ENCODE measurements at places on chromosomes 13 and 19.

GRCh38 chr19:1503089-1503924, 9.5 kb downstream of the ADAMTSL5 start:
- peak; percentile 23 for DNase-seq

DNA sequence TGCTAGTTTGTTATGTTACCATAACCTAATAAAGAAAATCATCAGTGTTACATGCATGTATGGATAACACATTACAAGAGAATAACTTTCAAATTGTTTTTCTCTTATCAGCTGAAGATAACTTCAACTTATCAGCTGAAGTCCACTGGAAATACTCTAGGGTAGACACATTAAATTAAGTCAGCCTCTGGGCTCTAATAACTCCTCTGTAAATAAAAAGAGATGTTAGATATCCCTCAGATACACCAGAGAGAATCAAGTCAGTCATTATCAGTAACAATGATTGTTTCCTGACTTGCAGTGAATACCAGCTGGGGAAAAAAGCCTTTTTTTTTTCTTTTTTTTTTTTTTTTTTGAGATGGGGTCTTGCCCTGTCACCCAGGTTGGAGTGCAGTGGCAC, 1.6 kb upstream of the KBTBD7 start:
- DNase-seq = no peak

GRCh38 chr13:20714563-20715329, 11.2 kb downstream of the IL17D start:
- no peak for DNase-seq

DNA sequence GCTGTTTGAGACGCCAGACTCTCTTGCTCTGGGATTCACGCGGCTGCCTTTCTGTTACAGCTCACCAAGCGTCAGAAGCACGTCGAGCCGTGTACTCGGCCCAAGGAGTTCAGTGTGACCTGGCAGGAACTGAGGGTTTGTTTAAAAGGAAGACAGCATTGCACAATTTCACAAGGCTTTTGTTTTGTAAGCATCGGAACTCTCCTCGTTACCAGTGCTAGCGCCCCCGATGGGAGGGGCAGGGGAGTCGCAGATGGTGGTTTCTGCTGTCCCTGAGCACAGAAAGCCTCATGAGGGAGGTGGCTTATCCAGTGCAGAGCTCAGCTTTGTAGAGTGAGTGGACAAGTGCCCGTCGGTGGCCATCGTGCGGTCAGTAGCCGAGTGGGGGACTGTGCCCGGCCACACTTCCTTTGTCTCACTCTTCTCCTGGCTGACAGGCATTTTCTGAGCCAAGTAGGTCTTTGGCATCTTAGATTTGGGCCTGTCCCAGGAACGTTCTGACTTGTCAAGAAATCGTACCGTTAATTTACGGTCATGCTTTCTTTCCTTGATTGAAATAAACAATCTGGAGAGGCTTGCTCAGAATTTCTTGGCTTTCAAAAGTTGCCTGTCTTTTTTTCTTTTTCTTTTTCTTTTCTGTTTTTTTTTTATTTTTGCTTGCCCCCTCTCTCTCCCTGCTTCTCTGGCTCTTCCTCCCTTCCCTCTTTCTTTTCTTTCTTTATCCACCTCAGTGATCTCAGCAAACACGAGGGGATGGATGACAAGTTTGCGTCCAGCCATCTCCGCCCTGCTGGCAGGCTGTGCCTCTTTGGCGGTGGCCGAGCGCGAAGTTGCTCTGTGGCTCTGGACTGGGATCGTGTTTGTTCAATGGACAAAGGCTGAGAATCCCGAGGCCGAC, 7.7 kb downstream of the KDM4B start:
- no peak for DNase-seq

DNA sequence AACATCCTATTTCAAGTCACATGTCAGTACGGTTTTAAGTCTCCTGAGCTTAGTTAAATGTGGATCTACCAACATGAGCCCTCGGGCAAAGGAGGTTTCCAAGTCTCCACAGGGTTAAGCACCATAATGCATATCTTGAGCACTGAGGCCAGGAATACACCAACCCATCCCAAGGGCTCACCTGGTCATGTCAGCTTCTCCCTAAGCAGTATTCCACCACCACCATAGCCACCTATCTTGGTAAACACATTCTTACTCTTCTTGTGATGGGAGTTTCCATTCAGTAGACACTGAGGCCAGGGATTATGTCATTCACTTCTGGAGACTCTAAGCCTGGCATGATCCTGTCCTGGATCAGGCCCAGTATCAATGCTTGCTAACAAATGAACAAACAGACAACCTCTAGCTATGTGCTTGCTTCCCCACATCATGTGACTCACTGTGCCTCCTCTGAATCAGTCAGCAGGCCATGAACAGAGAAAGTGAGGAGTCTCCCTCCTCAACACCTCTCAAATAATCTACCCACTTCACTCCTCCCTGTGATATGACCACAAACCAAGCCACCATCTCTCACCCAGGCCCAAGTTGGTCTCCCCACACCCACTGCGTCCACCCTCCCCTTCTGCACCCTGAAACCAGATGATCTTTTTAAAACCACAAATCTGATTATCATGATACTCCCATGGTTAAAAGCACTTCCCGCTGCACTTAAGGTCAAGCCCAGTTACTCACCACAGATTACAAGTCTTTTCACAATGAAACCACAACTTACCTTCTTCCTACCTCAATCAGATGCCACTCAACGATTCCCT, 5.8 kb downstream of the PEG3 start:
- DNase-seq = no peak

DNA sequence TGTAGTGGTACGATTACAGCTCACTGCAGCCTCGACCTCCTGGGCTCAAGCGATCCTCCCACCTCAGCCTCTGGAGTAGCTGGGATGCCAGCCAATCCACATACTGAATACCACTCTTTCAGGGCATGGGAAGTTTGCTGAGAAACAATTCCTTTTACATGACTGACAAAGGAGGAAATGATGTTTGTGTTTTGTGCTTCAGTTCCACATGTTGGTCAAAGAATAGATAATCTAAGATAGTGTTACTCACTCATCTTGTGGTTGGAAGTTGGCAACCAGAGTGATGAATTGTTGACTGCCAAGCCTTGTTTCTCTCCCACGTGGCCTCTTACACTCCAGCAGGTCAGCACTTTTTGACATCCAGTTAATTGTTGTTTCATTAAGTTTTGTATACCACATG, 7.6 kb downstream of the MBD3L2B start:
- DNase-seq = no peak

DNA sequence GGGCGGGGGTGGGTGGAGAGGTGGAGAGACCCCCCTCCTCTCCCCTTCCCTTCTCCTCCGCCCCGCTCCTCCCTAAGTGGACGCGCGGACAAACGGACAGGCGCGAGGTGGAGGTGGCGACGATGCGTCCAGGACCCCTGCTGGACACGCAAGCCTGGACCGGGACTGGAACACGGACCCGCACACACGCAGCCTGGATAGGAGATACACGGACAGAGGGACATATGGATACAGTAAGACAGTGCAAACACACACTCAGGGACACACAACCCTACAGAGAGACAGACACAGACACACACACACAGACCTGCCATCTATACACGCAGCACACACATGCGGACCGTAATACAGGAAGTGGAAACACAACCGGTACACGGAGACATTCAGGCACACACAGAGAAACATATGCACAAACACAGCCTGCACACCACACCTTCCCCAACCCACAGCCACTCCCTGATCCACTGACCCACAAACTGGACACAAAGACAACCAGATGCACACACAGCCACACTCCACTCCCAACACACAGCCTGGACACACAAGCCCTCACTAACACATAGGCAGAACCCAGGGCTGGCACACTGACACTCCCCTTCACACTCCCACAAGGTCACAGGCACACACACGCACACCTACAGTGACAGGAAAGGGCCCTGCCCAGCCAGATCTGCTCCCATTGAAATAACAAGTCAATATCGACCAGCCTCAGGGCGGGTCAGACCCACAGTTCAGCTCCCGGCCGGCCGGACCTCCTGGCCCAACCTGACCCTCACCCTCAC, 696 bp upstream of the ERFL start:
- no peak for DNase-seq

DNA sequence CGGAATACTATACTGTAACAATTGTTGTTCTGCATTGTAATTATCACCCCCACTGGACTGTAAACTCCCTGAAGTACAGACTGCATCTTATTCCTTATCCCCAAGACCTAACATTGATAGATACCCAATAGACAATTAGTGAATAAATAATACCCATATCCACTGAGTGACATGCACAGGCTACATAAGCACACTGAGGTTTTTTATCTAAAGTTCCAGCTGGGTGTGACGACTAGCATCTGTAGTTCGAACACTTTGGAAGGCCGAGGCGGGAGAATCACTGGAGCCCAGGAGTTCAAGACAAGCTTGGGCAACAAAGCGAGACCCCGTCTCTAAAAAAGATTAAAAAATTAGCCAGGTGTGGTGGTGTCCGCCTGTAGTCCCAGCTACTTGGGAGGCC, 2.5 kb downstream of the KPNA3 start:
- DNase-seq = no peak

DNA sequence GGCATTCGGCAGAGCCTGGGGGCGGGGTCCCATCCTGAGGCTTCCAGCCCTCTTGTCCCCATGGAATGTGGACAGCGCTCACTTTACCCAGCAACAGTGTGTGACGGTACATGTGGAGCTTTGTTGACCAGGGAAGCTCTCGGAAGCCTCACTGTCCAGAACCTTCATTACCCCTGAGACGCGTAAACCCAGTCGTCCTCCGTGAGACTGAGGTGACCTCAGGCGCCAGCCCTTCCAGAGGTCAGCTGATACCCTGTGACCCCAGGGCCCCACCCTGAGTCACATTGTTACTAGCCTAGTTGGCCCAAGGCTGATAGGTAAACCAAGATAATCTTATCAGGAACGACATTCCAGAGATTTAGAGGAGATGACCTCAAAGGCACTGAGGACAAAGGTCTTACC, 10.2 kb upstream of the TMEM160 start:
- no peak for DNase-seq

- DNase-seq = no peak
These were observed 2.9 kb upstream of the MAP1S start for GRCh38 chr19:17716309-17716929.

- no peak for DNase-seq
These were observed 1.5 kb downstream of the ZIC5 start for GRCh38 chr13:99969919-99970650.

Measured in activated CD4-positive, CD25-positive, alpha-beta regulatory T cell (primary cell).